ENCODE measurements at places on chromosomes 12 and 14.
A peak's percentile ranks its signal among the peaks of the same experiment; 100 is the strongest.

DNA sequence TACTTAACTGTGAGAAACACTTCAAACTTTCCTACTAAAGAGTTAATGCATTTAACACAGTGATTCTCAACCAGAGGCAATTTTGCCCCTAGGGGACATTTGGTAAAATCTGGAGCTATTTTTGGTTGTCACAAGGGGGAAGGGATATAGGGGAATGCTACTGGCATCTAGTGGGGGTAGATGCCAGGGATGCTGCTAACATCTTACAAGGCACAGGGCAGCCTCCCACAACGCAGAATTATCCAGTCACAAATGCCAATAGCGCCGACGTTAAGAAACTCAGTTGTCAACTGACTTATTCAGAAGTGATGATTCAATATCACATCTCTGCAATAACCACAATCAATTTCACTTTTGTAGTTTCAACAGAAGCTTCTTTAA is 2.0 kb downstream of the EEA1 start:
- peak; percentile 21 for DNase-seq

DNA sequence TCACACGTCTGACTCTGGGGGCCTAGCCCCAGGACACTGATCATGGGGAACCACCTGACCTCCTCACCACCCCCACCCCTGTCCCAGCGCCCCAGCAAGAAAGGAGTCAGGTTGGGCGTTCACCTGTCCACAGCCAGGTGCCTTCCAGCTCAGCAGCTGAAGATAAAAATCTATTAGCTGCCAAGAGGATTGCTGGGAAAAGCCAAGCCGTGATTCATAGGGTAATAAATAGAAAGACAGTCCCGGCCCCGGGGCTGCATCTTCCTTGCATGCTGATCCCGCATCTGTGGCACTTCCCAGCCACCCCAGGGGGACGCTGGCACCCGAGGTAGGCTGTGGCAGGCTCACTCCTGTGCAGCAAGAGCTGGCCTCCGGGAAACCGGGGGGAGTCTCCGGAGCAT is 70.2 kb upstream of the NCOR2 start:
- DNase-seq: no peak

DNA sequence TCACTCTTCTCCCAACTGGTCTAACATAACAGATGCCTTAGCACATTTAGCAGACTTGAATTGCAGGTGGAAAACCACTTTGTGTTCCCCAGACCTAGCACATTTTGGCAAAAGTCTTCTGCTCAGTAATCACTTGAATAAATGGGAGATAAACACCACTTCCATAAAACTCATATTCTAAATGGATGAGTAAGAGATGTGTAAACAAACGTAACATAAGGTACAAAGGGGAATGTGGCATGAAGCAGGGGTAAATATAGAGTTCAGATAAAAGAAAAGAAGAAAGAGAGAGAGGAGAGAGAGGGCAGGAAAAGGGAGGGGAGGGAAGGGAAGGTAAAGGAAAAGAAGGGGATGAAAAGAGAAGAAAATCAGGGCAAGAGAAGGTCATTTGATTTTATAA is 17.0 kb upstream of the KERA start:
- peak; percentile 8 for DNase-seq

DNA sequence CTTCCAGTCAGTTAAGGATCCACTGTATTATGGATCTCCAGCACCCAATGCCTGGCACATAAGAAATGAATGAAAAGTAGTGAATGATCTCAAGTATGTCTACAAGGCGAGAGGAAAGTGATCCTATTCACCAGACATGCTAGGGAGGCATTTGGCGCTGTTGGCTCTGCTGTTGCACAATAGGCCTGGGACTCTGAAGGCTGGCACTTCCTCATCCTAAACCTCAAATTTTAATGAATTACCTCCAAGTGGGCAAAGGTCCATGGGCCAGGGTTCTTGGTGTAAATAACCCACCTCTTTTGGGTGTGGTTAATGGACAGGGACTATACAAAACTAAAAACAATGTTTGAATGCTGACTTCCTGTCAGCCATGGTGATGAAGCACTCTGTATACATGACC is 173.4 kb upstream of the PZP start:
- DNase-seq: no peak

DNA sequence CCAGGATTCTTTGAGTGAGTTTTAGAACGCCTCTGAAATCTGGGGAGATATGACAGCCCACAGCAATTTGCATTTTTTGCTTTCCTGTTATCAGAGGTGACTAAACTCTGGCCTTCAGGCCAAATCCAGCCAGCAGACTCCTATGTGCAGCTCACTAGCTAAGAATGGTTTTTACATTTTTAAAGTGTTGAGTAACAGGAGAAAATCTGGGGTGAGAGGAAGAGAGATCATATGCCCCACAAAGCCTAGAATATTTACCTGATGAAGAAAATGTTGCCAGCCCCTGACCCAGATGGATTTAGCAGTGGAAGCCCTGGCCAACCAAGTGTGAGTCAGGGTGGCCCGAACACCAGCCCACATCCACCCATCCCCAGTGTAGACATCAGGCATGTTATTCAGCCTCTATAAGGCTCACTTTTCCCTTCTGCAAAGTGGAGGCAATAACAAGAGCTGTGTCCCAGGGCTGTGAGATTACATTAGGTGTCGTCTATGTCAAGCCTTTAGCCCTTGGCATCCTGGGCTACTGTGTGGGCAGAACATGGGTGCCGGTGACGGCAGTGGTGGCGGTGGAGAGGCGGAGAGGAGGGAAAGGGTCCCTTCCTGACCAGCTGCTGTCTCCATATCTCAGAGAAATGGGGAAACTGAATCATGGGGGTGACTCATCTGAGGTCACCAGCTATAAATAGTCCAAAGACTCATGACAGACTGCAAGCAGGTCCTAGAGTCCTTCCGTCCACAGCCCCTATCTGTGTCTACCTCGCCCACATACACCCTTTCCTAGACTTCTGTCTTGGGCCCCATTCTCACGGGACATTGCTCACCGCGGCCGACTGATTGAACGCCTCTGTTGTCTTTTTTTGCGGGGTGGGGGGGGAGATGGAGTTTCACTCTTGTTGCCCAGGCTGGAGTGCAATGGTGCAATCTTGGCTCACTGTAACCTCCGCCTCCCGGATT is 32.6 kb upstream of the CD9 start:
- no peak for DNase-seq

DNA sequence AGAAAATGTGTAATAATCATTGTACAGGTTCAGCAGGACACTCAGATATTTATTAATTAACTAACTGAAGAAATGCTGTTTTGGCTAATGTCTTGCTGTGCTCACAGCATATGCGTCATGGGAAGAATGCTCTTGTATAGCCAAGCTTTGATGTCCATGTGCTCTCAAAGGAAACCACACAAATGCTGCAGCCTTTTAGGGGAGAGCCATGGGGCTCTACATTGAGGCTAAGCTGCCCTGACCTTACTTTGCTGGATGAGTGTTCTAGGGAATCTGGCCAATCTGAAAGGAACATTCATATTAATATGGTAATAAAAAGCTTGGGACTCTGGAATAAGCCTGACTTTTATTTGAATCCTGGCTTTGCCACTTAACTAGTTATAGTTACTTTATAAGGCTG is 9.5 kb upstream of the CRADD start:
- DNase-seq: no peak

- DNase-seq: no peak
Measured at GRCh38 chr12:82910246-82910893, 223.7 kb downstream of the TMTC2 start.

GRCh38 chr12:89098441-89099112 is 253.7 kb downstream of the DUSP6 start:
- no peak for DNase-seq

GRCh38 chr12:127144770-127145169 is 1122.2 kb upstream of the TMEM132C start:
- no peak for DNase-seq

GRCh38 chr12:13275241-13276085 is 78.9 kb downstream of the EMP1 start:
- DNase-seq: no peak

GRCh38 chr14:101233021-101233366 is 328.3 kb upstream of the DIO3 start:
- no peak for DNase-seq

DNA sequence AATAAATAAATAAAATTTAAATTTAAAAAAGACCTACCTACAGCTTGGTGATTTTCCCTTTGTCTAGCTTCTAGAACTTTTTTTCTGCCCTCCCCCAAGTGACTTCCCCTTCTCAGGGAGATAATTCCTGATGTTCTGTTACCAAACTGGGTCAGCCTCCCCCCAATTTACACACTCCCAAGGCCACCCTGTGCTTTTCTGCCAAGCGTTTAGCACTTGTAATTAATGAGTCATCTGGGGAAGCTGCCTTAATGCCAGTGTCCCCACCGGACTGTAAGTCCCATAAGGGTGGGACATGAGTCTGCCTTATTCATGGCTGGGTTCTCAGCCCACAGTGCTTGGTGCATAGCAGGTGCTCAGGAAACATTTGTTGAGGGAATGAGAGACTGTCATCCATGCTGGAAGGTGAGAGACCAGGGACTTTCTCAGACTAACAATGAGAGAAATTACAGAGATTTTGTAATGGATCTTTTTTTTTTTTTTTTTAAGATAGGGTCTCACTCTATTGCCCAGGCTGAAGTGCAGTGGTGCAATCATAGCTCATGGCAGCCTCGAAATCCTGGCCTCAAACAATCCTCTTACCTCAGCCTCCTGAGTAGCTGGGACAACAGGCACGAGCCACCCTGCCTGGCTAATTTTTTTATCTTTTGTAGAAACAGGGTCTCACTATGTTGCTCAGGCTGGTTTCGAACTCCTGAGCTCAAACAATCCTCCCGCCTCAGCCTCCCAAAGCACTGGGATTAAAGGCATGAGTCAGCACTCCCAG is 106.8 kb downstream of the PHETA1 start:
- DNase-seq: no peak

DNA sequence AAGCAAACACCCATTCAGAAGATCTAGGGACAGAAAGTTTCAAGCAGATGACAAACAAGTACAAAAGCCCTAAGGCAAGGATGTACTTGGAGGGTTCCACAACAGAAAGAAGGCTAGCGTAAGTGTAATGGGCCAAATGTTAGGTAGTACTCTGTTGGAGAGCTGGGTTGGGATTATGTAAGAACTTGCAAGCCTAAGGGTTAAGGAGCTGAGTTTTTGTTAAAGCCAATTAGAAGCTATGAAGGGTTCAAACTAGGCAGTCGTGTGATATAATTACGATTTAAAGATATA is 41.4 kb downstream of the HECTD1 start:
- no peak for DNase-seq

DNA sequence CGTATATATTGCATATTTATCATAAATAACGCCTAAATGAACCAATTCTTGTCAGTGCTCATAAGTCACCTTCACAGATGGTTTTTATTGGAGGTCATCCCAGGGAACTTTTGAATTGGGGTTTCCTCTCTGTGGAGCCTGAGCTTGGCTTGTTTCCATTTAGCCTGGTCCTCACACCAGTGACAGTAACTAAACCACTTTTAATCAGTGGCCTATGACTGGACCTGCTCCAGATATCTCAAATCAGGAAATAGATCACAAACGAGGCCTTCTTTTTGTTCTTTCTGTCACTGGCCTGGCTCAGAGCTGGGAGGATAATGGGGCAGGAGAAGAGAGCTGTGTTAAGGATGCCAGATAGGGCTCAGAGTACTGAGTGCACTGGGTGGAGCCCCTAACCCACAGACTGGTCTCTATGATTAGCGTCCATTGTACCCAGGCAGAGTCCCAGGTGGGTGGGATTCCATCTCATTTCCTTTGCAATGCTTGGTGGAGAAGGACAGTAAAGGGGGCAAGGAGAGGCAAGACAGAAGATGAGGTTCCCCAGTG is 92.4 kb downstream of the NUAK1 start:
- DNase-seq: no peak

- no peak for DNase-seq
Measured at GRCh38 chr12:129532082-129532481, 371.7 kb downstream of the TMEM132D start.

- no peak for DNase-seq
Measured at GRCh38 chr12:40031965-40032364, 73.9 kb downstream of the SLC2A13 start.

DNA sequence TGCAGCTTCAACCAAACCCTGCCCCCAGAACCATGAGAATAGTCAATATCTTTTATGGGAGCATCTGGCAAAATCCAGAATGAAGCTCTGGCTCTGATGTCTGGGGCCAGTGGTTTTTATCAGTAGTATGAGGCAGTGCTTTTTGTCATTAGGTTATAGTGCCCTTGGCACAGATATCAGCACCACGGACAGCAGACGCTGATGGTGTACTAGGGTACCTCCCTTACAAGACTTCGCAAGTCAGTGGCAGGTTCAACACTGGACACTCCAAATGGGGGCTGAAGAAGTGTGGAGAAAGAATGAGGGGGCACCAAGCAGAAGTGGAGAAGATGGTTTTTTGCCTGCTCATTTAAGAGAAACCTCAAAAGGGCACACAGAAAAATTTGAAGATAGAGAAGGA is 68.2 kb upstream of the E2F7 start:
- DNase-seq: no peak

DNA sequence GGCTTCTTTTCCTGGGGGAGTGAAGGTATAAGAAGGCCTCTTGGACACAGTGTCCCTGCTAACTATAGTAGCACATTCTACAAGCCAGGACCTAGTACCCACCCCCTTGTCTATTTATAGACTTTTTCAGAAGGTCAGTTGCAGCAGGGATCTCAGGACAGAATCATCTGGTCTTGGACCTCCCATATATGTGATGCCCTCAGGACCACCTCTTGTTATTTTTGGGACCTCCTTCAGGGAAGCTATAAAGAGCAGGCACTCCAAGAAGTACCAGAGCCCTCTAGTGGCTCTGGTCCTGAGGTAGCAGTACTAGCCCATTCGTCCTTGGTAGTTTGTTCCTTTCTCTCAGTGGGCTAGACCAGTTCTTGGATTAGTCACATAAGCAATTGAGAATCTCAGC is 4.3 kb downstream of the COQ10A start:
- DNase-seq: no peak

Data from NCI-H345 (cell line).